ENCODE measurements at places on chromosomes 12 and 14.

DNA sequence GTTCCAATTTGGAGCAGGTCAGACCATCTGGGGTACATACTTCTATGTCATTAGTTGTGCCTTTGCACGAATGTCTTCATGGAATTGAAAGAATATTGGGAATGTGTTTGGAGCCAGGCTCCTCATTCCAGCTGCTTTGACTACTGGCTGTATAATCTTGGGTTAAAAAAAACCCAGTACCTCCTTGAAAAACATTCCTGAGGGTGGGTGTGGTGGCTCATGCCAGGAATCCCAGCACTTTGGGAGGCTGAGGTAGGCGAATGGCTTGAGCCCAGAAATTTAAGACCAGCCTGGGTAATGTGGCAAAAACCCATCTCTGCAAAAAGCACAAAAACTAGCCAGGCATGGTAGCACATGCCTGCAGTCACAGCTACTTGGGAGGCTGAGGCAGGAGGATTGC, 125.6 kb downstream of the TTC8 start:
- DNase-seq, result no peak

- DNase-seq, result no peak
Observed at GRCh38 chr12:124420996-124421674, 126.2 kb downstream of the RFLNA start.

DNA sequence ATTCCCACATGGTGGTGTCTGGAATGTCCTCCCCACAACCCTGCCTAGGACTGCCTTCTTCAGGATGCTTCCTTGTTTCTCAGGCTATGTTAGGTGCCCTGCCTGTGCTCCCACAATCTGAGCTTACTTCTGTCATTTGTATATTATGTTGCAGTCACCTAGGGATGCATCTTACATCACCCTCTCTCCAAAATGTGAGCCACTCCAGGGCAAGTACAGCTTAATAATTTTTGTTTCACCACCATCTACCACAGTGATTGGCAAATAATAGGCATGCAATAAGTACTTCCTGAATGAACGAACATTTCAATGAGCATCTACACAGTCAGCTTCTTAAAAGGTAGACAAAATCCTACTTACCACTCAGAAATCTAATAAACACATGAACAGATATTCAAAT, 37.6 kb downstream of the ZFYVE26 start:
- no peak for DNase-seq

DNA sequence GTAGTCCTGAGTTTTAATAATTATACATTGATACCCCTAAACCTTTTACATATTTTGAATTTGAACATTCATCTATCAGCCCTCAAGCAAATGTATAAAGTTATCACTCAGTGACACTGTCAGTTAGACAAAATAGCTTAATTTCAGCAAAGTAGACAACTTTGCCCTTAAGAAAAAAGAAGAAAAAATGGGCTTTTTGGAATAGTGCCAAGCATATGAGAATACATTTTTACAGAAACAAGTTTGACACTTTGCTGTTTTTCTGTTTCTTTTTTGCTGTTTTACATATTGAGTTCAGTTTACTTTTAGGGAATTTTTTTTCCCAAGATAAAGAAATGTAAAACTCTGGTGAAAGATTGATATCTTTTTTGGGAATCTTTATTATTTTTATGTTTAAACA, 14.3 kb downstream of the TBK1 start:
- no peak for DNase-seq

DNA sequence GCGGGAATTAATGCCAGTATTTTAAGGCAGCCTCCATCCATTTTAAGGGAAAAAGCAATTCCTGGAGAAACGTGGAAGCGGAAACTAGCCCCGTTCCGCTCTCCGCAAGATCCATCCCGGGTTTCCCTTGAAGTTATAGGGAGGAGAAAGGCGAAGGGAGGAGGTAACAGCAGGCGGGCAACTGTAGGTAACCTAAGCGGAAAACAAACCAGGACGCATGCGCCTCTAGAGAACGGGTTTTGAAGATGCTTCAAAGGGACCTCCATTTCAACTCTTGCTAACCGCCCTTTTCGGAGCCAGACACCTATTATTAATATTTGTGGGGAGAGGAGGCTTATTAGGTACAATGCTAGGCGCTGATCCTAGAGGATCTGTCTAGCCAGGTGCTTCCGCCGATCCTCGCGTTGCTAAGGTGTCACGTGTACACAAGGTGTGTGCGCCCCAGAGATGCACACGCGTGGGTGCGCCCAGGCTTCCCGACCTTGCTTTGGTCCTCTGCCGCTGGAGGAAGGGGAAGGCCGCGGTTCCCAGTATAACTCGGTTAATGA, 6.2 kb downstream of the TBX5 start:
- no peak for DNase-seq

GRCh38 chr14:56817396-56817921, 7.2 kb upstream of the OTX2 start:
- DNase-seq, result no peak

GRCh38 chr14:39957987-39958386, 525.8 kb upstream of the FBXO33 start:
- no peak for DNase-seq

DNA sequence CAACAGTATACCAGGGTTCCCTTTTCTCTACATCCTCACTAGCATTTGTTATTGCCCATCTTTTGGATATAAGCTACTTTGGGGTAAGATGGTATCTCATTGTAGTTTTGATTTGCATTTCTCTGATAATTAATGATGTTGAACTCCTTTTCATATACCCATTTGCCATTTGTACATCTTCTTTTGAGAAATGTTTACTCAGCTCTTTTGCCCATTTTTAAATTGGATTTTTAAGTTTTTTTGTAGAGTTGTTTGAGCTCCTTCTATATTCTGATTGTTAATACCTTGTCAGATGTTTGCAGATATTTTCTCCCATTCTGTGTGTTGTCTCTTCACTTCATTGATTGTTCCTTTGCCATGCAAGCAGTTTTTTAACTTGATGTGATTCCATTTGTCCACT, 22.2 kb downstream of the ESR2 start:
- DNase-seq, result no peak

GRCh38 chr12:55706568-55707218, 1.0 kb downstream of the ITGA7 start:
- no peak for DNase-seq

GRCh38 chr14:94396628-94397225, 8.3 kb upstream of the SERPINA1 start:
- DNase-seq, result no peak

- DNase-seq, result no peak
Observed at GRCh38 chr14:80049055-80049454, 162.2 kb downstream of the DIO2 start.

DNA sequence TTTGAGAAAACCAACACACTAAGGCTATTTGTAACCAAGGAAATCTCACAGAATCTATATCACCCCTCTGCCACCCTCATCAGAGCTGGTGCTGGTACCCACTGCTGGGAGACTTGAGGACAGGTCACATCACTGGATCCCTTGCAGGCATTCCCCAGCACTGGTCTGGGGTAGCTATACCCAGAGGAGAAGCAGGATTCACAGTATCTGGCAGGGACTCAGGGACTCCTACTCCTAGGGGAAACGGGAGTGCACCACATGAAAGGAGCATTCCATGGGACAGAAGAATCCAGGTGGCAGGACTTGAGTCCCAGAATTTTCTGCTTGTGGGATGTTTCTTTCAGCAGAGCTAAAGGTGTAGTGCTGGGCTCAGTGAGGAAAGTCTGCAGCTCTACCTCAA, 223.2 kb downstream of the ADGRD1 start:
- DNase-seq, result no peak

DNA sequence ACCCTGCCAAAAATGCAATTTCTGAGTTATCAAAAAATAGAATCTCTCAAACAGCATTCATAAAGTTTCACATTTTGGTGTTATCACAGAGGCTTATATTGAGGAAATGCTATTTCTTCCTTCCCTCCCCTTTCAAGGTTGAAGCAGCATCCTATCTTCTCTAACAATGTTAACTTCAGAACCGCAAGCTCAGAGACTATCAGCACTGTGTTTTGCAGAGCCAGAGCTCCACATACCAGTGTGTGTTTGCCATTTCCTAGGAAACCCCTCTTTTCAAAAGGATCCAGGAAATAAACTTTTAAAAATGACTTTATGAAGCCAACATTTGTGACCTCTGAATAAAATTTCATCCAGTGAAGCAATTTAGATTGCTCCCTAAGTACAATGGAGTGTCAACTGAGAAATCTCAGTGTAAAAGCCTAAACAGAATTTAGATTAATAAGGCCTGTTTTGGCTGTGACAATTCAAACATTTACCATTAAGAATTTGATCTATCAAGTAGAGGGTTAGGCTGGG, 332.6 kb downstream of the NOVA1 start:
- no peak for DNase-seq

DNA sequence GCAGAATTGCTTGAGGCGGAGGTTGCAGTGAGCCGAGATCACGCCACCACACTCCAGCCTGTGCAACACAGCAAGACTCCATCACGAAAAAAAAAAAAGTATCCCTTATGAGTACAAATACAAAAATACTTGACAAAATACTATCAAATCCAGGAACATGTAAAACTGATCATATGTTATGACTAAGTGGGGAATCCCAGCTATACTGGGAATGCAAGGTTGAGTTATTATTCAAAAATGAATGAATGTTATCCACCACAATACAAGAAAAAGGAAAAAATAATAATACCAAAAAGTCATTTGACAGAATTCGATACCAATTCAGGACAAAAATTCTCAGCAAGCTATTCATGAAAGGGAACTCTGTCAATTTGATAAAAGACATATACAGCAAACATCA, 32.6 kb downstream of the MOK start:
- DNase-seq, result no peak

DNA sequence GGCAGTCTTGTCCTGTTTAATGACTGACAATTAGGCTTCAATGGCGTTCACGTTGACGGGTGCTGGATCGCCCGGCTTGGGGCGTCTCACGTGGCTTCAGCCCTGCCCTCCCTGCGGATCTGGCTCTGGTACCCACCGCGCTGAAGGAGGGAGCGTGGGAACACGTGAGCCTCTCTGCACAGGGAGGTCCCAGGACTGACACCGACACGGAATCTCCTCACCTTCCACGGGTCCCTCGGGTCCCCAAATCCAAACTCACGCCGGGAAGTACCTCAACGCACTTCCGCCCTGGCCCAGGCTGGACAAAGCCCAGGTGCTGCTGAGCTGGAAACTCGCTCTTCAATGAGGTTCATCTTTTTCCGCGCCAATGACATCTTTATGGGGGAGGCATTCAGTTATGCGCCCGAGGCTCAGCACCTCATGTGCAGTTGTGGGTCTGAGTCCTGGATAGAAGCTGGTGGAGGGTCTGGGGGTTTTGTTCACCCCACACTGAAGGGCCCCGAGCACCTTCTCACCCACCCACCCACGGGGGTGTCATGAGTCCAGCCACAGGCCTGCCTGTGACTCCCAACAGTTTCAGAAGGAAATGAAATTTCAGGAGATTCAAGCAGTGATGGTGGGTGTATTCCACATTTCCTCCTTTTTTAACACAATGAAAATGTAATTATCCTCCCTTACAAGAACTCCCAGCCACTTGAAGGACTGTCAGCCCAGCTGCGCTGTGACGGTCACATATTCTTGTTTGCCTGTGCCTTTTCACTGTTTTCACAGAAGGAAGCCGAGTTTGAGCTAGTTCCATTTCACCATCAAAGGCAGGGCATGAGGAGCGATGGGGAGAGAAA, 251.7 kb upstream of the SFSWAP start:
- no peak for DNase-seq

- no peak for DNase-seq
Observed at GRCh38 chr12:132632521-132633228, 14.1 kb downstream of the P2RX2 start.

DNA sequence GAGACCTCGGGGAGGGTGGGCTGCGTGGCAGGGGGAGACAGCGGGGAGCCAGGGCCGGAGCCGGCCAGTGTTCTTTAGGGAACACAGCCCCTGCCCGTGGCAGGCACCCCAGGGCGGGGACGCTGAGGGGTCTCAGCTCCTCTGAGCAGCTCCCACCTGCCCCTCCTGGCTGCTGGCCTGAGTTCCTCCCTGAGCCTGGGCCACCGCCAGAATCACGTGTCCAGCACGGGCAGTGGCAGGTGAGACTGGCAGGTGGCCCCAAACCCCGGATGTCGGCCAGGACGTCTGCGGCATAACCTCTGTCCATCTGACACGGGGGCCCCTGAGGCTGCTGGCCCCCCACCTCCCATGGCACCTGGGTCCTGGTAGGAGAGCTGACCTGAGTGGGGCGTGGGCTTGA, 25.1 kb downstream of the NOC4L start:
- DNase-seq, result no peak

- DNase-seq, result peak; percentile 40
Observed at GRCh38 chr12:25377469-25378177, 126.9 kb upstream of the KRAS start.

DNA sequence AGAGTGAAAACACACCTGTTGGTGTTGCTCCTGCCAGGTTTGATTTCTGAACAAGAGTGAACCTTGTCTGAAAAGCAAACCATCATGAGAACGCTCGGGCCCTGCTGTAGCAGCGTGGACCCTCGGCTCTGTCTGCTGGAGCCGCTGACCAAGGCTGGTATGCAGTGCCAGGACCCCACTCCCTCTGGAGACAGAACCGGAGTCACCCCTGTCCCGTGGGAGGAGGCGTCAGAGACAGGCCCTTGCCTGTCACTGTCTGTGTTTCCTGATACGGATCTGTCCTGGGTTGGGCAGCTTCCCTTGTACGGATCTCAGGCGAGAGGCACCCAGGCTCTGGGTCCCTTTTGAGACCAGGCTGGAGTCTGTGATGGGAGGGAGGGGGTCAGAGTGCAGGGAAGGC, 111.6 kb downstream of the ADGRD1 start:
- DNase-seq, result no peak

- DNase-seq, result peak; percentile 81
Observed at GRCh38 chr12:40054555-40055227, 51.2 kb downstream of the SLC2A13 start.

DNA sequence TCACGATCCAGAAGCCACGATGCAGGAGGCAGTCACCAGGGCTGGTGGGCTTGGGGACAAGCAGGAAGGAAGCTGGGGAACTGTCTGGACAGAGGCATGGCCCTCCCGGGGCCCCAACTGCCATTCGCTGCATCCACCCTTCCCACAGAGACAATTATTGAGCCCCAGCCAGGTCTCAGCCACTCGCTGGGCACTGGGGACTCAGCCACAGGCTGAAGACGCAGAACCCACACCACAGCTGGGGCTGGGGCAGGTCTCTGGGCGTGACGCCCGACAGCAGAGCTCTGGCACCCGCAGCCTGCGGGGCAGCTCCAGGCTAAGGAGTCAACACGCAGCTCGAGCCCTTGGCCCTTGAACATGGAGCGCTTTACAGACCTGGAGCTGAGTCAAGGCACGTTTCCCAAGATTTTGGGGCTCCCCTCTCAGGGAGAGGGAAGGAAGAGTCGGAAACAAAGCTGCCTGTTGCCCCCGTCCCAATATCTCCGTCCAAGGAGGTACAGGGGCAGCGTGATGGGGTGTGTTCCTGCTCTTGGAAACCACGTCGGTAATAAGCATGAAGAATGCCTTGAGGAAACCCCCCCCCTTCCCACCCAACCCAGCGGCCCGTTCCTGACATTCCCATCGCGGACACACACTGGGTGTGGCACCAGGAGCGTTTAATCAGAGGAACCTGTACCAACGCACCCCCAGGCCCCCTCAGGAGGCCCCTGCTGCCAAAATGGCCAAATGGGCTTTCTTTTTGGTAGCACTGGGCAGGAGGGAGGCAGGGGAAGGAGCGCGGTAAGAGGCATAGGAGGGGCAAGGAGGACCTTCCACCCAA, 6.7 kb downstream of the RIMBP2 start:
- DNase-seq, result no peak
